ENCODE measurements at places on chromosomes 6 and 20.

DNA sequence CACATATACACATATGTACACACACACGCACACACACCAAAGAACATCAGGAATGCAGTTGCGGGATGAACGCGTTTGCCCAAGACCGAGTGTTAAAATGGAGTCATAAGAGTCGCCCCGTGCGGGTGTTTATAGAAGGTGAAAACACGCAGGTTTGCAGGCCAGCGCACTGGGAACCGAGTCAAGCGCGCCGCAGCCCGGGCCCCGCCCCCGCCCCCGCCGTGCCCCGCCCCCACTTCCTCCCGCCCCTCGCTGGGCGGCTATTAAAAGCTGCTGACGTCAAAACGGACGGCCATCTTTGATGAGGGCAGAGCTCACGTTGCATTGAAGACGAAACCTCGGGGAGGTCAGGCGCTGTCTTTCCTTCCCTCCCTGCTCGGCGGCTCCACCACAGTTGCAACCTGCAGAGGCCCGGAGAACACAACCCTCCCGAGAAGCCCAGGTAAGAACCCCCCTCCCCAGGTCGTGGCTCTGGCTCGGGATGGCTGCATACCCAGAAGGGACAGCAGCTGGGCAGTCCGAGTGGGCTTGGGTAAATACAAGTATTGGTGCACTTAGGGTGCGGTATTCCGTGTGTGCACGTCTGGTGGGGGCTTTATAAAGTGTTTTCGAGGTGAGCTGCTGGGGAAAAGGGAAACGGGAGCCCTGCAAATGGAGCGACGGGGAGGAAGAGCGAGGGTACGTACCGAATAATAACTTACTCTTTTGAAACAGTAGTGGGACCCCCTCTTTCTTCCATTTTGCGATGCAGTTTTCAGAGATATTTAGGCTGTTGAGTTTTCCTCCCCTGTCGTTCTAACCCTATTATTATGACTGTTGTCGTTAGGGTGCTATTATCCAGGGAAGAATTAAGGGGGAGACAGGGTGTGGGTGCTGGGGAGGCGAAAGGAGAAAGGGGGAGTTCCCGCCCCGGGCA is at the start of gene SNAP25:
SNAP25 (plus strand) TSS at position 295 of the 916 bp plus-strand sequence. CDS start 56,662 bp downstream, outside the sequence.
- peak; percentile 84 for DNase-seq

DNA sequence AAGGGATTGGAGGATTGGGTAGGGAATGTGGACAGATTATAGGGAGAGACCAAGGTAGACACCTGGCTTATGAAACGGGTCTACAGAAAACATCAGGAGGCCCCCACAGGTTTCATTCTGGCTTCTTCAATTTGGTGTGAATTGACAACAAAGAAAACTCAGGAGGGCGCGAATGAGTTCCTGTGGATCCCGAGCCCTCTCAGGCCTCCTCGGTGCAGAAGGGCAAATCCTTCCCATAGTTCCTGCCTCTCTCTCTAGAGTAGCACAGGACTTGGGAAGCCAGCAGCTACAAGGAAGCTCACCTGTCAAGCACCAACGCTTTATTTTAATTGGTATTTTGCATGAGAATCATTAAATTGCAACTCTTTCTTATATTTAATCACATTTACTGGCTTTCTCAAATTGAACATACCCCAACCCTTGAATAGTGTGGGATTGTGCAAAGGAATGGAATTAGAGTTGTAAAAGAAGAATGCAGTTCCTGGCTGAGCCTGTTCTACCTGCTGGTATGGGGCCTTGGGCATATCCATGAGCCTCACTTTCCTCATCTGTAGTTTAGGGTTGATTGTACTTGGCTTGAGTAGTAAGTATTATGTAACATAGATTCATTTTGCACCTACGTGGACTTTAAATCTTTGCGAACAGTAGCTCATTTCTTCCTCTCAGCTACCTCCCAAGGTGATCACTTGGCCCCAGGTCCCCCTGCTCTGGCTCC is 56.4 kb upstream of the PHACTR2 start:
- DNase-seq: no peak

DNA sequence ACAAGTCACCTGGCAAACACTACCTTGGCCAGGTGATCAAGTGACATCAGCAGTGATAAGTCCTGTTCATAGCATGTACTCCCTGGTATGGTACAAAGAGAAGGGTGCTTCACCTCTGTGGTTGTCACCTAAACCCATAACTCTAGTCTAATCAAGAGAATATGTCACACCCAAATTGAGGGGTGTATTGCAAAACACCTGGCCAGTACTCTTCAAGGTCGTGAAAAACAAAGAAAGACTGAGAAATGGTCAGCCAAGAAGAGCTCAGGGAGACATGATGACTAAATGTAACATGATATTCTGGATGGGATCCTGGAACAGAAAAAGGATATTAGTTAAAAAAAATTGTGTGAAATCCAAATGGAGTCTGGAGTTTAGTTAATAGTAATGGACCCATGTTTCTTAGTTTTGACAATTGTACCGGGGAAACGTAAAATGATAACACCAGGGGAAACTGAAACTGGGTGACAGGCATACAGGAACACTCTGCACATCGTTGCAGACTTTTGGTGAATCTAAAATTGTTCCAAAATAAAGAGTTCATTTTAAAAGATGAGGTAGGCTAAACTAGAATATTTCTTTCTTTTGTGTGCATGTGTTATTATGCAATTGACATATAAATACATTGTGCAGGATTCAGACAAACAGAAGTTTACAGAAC is 262.0 kb downstream of the CDC5L start:
- DNase-seq: no peak

- no peak for DNase-seq
Observed at GRCh38 chr6:89022798-89023197, 57.8 kb upstream of the PNRC1 start.

DNA sequence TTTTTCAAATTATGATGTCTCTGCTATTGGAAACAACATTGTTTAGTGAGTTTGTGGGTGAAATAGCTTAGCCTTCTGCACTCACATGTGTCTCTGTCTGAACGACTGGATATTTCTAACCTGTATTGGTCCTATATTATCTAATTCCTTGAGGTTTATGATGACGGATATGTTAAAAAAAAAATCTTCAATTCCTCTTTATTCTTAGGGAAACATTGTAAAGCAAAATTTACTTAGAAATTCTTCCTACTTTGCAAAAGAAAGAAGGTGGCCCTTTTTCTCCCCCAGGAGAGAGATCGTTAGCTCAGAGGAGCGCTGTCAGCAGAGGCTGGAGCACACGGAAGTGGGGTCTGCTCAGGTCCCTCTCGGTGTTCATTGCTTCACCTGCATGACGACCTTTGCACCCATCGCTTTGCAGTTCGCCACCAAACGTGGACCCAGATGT is 149.8 kb downstream of the ZDHHC14 start:
- no peak for DNase-seq

DNA sequence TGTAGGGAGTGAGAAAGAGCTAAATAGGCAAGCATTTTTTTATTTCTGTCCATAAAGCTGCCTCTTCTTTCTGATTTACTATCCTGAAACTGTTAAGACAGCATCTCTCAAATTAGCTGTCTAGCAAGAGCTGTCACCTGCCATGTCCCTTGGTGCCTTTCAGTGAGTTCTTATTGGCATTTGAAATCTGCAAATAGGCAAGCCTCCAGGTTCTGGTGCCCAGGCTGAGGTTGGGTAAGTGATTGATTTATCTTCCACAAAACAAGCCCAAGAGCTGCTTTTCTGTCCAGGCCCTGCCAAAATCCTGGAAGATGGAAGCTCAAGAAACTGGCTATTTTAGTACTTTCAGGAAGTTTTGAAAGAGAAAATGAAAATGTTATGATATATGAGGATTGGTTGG is 22.4 kb downstream of the MANEA start:
- peak; percentile 41 for DNase-seq

DNA sequence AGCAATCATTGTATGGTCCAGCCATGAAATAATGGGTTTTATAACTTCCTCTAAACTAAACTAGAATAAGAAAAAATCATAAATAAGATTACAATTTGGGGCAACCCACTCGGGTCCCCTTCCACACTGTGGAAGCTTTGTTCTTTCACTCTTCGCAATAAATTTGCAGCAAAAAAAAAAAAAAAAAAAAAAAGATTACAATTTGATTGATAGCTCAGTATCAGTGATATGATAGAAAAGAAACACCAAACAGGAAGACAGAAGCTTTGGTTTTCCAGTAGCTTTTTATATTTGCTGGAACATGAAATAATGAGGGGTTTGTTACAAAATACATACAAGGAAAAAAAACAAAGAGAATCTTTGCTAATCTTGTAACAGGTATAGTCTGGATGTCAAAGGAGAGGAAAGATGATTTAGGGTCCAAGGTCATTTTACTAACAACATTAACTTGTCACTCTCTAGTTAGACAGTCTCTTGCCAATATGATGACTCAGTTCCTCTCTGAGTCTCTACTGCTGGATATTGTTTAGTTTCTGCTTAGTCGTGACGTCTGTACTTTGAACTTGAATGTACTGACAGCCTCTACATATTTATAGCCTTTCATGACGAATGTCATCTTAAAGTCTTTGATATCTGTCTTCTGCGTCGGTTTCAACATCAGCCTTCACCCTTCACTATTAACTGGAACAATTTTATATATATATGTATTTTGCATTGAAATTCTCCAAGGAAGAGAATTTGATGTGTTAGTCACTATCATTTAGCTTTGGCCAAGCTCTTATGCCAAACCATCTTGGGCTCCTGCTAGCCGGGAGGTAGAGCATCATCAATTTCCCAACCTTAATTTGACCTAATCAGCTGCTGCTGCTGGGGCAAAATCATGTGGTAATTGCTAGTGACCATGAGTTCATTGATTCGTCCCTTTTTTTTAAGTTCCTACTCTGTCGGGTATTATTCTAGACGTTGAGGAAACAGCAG is 213.1 kb upstream of the STXBP5 start:
- no peak for DNase-seq

DNA sequence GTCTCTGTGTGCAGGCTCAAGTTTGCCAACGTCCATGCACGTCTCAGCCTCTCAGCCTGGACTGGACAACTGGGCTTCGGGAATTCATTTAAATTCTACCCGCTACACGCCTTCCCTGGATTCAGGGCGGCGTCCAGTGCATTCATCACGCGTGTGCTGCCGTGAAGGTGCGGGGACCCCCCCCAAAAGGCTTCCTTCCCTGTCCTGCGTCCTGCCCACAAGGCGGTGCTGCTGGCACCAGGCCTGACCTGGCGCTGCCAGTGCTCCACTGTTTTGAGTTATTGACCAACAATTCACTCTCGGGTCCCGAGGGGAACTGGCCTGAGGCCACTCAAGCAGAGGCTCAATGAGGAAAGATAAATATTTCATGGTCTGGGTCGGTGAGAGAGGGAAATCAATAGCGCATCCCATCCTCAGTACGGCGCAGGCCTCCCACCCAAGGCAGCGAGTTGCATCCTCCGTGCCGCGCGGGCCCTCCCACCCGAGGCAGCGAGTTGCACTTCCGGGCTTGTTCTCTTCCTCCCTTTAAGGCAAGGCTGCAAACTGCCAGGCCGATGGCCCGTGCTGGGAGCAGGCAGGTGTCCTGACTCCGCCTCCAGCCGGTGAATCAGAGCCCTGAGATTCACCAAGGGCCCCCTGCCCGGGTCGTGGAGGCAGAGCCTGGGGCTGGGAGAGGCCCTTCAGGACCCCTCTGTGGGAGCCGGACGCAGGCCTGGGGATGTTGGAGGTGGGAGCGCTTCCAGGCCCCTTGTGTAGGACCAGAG is 22.8 kb upstream of the BHLHE23 start:
- no peak for DNase-seq

GRCh38 chr6:24844903-24845302 is 46.2 kb upstream of the ARMH2 start:
- no peak for DNase-seq

DNA sequence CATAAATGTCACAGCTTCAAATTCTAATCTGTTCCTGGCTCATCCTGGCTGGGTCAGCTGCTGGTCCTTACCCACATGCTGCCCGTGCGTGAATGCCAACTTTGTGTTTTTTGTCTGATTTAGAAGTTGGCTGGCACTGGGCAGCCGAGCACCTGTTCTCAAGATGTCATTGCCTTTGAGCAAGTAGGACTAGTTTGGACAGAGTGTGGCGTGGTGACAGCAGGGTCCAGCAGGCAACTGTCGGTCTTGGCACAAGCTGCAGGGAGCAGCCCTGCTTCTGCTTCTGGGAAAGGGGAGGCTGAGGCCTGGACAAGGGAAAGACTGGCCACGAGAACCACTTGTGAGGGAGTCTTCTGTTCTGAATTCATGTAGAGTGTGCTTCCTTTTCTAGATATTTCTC is 26.4 kb upstream of the ADRM1 start:
- peak; percentile 68 for DNase-seq

- DNase-seq: no peak
Observed at GRCh38 chr20:37941992-37942391, 39.1 kb downstream of the VSTM2L start.

DNA sequence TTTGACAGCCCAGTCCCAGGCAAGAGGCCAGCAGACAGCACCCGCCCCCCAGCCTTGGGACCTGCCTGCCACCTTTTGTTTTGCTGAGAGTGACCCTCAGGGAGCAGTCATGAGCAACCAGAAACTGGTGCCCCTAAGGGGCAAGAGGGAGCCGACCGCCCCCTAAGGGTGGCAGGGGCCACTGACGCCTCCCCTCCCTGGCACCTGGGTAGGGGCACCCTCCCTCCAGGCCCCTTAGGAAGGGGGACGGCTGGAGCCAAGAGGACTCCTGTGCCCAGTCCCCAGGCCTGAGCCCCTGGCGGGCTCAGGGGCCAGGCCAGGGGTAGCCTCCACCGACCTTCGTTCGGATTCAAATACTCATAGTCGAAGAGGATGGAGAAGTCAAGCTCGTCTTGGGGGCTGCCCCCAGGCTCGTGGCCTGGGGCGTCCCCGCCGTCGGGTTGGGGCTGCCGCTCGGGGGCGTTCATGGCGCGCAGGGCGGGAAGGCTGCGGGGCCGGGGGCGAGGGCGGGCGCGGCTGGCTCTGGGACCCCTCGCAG is 417 bp downstream of the NFATC2 start:
- DNase-seq: no peak

DNA sequence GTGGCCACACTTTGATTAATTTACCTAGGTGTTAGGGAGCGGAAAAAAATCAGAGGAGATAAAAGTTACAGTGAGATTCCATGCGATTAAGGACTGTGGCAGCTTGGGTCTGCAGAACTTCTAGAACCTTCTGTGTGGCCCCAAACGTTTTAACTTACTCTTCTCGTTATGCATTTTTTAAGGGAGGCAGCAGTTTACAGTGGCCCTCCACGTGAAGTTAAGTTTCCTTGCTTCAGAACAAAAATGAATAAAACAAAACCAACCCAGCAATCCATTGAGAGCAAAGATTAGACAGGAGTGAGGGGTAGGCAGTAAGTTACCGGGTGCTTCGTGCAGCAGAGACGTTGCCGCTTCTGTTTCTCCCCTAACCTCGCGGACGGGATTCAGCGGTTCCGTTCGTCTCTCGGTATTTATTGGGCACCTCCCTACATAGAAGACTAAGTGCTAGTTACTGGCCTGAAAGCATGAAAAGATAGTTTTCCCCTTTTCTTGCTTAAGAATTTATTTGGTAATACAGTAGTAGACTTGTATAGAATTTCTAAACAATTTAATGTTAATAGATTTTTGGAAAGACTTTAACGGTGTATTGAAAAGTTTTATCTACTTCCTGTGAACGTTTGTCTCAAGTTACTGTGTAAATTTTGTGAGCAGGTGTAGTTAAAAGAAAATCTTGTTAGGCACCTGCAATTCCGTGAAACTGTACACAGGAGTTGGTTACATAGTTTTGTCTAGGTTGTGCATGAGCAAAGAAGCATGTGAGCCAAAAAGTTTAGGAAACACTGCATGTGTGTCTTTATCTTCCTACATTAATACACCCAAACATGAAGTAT is 1.1 kb downstream of the BAG2 start:
- no peak for DNase-seq

All from left hindlimb (tissue), 1 donor.